ENCODE measurements at places on chromosomes 2 and 18.
A peak's percentile ranks its signal among the peaks of the same experiment; 100 is the strongest.

DNA sequence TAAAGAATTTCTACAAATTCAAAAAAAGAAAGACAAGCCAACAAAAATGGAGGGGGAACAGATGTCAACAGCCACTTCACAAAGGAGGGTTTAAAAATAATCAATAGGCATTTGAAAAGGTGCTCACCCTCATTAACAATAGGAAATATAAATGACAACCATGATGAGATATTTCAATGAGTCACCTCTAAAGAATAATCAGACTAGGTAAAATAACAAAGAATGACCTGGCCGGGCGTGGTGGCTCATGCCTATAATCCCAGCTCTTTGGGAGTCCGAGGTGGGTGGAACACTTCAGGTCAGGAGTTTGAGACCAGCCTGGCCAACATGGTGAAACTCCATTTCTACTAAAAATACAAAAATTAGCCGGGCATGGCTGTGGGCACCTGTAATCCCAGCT lies 133.6 kb downstream of the KCNE4 start:
- DNase-seq = no peak

DNA sequence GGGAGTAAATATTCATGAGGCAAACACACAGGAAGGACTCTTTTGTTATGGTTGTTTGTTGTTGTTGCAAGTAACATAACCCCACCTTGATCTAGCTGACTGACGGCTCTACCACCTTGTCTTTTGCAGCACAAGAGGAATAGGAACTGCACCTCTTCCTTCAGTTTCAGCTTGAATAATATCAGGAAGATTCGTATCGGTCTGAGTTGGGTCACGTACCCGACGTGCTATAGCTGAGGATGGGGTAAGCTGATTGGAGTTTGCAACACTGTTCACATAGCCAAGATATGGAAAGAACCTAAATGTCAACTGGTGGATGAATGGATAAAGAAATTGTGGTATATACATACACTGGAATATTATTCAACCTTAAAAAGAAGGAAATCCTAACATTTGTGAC lies 14.5 kb upstream of the IL1RN start:
- DNase-seq = no peak

- DNase-seq = no peak
Observed at GRCh38 chr2:106990297-106990696, 104.3 kb upstream of the ST6GAL2 start.

GRCh38 chr18:23966909-23967308 lies 47.6 kb upstream of the TTC39C start:
- peak; percentile 20 for DNase-seq

DNA sequence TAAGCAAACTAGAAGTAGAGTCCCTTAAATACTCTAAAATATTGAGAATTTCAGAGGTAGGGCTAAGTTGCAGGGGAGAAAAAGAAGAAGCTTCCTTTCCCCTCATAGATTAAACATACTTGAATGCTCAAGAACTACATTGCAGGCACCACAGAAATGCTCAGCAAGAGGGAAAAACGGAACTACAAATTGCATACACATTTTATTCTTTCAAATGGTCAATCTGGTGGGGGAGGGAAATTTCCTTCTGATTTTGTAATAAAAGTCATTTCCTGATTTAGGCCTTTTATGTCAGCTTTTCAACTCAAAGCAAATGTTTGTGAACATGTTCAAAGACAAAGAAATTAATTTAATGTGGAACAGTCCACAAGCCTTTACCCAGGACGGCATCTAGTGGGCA lies 33.0 kb downstream of the FARSB start:
- DNase-seq = no peak

GRCh38 chr2:82740527-82740926 lies 1718.6 kb downstream of the SUCLG1 start:
- no peak for DNase-seq

DNA sequence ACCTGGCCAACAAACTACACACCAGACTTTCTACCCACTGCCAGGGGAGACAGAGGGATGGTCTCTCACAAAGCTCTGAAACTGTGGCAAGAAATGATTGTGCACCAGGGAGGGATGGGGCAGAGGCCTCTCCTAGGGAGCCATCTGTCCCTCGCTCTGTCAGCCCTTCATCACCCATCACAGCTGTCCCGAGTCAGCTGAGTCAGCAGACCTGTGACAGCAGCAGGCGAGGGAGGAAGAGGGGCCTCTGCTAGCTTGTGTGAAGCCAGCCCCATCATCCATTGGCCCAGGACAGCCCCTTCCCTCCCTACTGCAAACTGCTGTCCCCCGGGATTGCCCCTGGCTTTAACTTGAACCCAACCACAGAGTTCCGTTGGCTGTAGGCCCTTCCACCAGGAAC lies 5.0 kb downstream of the SH2D6 start:
- DNase-seq = no peak

DNA sequence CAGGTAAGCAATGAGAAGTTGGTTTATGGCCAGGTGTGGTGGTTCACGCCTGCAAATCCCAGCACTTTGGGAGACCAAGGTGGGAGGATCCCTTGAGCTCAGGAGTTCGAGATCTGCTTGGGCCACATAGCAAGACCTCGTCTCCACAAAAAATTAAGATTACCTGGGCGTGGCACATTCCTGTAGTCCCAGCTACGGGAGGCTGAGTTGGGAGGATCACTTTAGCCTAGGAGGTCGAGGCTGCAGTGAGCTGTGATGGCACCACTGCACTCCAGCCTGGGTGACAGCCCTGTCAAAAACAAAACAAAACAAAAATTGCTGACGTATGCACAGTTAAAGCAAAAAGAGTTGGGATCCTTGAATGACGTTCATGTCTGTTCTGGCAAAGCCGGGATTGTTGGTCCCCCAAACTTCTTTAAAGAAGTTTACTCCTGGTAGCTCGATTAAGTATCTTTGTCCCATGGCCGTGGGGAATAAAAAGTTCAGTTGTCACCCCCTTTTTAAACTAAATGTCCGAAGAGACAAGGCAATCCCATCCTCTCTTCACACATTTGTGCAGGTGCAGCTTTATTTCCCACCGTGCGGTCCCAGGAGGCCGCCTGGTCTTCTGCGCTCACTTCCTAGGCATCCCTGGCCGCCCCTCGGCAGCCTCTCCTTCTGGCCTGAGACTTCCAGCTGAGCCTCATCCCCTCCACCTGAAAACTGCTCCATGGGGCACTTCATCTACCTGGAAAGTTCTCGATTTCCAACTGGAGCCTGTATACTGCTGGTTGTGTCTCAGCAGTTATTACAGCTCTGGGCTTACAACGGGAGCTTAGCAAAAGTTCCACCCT lies 762 bp upstream of the SPOPL start:
- DNase-seq = no peak

DNA sequence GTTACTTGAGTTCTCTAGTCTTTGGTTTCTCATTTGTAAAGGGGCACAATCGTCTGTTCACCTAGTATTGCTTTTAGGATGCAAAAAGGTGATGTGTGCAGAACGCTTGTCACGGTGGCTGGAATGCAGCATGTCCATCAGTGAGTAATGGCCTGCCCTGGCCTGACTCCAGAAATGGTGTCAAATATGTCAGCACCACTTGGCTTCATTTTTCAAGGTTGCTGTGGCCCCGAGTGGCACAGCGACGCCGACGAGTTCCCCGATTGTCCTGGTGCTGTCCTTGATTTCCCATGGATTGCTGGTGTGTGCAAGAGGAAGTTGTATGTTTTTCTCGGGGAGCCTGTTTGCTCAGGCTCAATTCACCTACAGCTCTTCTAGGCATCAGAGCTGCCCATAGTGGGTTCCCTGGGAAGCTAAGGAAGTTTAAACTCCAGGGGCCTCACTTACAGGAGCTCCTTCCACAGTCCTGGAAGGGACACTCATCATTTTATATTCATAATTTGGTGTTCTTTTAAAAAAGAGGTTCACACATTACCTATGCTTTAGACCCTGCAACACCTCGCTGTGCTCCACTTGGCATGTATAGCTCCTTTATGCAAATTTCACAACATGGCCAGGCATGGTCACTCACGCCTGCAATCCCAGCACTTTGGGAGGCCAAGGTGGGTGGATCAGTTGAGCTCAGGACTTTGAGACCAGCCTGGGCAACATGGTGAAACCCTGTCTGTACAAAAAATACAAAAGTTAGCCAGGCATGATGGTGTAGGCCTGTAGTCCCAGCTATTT lies 25.6 kb upstream of the ZNF407 start:
- DNase-seq = no peak

- DNase-seq = no peak
Observed at GRCh38 chr2:197278799-197279763, 31.5 kb downstream of the ANKRD44 start.

- no peak for DNase-seq
Observed at GRCh38 chr2:26477911-26478253, at the start of gene OTOF. OTOF (minus strand) TSS chr2:26478124.
